ENCODE measurements at places on chromosomes 5 and 9.

DNA sequence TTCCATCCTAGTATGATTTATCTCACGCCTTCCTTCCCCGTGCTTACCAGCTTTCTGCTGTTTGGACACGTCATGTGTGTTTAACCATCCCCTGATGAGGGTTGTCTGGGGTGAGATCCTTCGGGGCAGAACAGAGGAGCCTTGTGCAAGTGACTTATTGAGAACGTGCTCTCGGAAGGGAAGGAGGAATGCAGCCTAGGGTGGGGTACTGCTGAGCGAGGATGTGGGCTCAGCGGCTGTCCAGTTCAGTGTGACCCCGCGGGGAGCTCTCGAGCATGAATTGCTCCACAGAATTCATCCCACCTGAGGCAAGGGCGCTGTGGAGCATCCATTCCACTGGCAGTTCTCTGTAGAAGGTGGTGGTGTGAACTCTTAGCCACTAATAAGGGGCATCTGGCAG is 4.0 kb downstream of the MYOZ3 start:
- DNase-seq = no peak

DNA sequence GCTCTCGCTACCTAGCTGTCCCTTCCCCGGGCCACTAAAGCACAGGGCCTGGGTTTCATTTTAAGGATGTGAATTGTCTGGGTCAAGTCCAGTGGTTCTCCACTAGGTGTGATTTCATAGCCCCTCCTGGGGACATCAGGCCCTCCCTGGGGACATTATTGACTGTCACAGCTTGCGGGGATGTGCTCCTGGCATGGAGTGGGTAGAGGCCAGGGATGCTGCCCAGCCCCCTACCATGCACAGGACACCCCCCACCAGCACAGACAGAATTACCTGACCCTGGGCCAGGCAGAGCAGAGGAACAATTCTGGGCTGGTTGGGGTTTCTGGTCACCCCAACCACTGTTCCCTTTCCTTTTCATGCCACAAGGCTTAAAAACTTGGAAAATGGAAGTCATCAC is 4.1 kb downstream of the FAM78A start:
- no peak for DNase-seq

- DNase-seq = no peak
Measured at GRCh38 chr5:132387640-132388117, 18.2 kb downstream of the SLC22A5 start.

DNA sequence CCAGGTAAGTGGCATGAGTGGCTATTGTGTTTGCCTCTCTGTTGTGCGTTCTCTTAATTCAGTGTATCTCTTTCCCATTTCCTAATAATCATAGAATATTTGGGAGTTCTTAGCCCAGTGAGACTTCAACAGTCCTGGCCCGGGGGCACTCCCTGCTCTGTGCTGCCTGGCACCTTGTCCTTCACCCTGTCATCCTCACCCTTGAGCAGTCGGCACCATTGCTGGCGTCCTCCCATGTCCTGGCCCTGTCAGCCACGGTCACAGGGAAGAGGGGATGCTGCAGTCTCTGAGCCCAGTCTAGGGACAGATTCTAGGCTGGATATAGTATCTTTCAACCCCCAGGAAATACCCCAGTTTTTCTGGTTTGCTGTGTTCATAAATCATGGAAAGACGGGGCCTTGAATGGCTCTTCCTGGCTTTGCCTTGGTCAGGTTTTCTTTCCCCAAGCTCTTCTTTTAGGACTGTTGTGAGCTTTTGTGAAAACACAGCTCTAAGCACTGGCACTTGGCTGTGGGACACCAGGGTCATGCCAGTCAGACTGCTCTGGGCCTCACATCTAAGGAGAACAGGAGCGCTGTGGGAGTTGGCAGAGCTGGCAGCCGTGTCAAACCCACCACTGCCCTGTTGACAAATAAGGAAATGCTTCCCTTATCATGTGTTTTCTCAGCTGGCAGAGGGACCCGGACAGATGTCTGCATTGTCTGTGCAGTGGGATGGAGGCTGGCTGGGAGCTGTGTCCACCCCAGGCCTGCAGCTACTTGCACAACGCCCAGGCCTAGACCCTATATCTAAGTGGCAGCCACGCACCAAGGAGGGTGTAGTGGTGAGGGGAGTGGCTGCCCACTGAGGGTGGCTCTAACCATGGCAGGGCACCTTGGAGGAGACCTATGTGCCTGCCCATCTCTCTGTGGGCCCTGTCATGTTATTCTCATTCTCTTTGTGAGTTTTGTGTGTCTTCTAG is 378.6 kb downstream of the ICE1 start:
- no peak for DNase-seq

GRCh38 chr5:127400539-127400938 is 109.9 kb downstream of the MEGF10 start:
- no peak for DNase-seq

DNA sequence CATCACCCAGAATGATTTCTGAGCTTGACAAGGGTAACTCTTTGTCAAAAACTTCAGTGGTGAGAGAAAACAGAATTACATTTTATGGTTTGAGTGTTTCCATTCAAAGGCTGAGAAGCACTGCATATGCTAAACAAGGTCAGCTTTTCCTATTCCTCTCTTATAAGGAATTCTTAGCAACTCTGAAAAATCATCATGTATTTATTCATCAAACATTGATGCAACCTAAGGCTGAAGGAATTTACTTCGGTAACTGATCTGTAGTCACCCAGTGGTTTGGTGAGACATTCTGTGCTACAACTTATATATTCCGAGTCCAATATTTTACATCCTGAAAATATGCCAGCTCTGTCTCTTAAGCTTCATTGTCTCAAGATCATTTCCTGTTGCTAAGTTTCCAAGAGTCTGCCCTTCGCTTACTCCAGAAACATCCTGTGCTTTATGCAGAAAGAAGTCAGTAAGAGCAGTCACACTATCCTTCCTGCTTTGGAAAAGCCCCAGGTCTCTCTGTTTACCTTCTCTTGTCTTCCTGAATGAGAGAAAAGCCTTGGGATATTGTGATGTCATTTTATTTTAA is 176.6 kb upstream of the TBCA start:
- DNase-seq = no peak

DNA sequence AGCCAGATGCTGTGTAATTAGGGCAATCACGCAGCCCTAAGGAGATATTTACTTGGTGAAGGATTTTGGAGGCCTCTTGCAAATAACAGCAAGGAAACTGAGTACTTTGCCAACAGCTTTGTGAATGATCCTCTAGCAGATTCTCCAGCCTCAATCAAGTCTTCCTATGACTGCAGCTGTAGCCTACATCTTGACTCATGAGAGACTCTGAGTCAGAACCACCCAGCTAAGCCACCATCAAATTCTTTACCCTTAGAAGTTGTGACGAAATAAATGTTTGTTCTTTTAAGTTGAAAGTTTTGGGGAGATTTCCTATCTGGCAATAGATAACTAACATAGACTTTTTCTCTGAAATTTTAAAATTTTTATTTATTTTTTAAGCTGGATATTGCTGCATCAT is 237.6 kb upstream of the CCNH start:
- DNase-seq = no peak

- DNase-seq = no peak
Measured at GRCh38 chr9:34983209-34983608, 6.3 kb upstream of the DNAJB5 start.

GRCh38 chr5:177412603-177413233 is 3.4 kb upstream of the F12 start:
- DNase-seq = no peak

- no peak for DNase-seq
Measured at GRCh38 chr5:854966-855743, 4.4 kb upstream of the ZDHHC11 start.

- DNase-seq = no peak
Measured at GRCh38 chr9:88587182-88587581, 52.2 kb downstream of the NXNL2 start.

DNA sequence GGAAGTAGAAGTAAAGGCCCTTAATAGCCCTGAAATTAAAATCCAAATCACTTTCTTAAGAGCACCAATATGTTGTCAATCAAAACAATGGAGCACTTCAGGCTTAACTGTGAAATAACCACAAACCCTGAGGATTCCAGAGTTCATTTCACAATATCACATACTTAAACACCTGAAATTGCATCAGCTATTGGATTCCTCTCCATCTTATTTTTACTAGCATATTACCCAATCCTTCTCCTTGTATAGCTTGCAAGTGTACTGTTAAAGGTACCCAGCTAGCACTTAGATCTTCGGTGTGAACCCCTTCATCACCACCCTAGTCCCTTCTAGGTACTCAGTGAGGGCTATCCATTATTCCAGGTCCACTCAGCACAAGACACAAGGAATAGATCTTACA is 287.3 kb downstream of the EFNA5 start:
- DNase-seq = no peak

- no peak for DNase-seq
Measured at GRCh38 chr5:9698125-9698826, 68.1 kb upstream of the TAS2R1 start.

DNA sequence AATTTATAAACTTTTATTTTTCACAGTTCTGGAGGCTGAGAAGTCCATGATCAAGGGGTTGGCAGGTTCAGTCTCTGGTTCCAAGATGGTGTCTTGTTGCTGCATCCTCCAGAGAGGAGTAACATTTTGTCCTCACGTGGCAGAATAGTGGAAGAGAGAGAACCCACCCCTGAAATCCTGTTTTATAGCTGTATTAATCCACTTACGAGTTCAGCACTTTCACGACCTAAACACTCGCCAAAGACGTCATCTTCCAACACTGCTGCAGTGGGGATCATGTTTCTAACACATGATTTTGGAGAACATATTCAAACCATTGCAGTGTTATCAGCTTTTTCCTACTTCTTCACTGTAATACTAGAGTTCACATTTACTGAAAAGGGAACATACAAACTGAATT is 233.0 kb upstream of the ATP10B start:
- DNase-seq = no peak

- no peak for DNase-seq
Measured at GRCh38 chr5:147576646-147577535, 67.0 kb upstream of the DPYSL3 start.

DNA sequence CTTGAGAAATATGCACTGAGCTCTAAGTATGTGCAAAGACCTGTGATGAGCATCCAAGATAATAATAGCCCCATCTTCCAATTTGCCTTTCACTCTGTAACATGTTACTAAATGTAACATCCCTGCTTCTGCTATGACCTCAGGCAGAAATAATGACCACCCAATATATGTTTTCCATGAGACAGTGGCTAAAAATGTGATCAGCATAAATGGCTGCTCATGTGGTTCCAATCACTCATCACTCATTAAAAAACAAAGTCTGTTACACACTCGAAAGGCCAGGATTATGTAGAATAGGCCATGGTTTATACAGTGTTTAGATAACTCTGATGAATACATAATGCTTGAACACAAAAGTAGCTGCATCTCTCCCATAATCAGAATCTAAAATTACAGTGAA is 71.4 kb upstream of the MOCS2 start:
- DNase-seq = no peak
